CD4-positive, alpha-beta T cell treated with Interleukin-1 beta for 1 hour (primary cell): ENCODE measurements at places on chromosomes 2 and 18.

DNA sequence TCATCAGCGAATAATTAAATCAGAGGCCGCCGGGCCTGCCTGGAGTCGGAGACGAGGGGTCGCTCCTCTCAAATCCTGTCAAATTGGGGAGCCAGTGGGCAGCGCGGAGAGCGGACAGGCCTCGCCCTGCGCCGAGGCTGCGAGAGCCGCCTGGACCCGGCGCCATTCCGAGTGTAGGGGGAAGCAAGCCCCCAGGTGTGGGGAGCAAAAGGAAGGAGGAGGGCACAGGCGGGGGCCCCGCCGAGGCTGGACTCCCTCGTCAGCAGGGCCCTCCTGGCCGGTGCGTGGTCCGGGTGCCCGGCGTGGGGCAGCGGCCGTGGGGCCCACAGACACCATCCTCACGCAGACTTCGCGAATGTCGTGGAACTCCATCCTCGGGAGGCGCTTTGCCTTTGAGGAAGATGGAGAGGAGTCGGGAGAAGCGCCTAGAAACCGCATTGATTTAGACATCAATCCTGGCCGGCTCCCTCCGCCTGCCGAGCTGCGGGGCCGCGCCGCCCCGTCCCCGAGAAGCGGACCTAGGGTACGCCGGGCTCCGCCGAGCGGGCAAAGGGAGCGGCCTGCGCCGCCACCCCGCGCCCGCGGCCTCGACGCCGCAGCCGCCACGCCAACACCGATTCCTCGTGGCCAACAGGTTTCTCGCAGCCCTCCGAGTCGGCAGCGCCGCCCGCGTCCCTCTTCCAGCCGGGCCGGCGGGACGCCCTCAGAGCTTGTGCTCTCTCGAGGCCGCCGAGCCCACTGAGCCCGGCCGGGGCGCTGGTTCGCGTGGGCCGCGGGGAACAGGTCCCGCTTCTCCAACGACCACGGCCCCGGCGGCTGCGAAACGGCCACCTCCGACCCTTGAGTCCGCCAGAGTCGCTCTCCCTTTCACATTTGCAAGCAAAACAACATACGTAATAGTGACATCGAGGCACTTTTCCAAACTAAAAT, 6.7 kb upstream of the ONECUT2 start:
- no peak for DNase-seq

DNA sequence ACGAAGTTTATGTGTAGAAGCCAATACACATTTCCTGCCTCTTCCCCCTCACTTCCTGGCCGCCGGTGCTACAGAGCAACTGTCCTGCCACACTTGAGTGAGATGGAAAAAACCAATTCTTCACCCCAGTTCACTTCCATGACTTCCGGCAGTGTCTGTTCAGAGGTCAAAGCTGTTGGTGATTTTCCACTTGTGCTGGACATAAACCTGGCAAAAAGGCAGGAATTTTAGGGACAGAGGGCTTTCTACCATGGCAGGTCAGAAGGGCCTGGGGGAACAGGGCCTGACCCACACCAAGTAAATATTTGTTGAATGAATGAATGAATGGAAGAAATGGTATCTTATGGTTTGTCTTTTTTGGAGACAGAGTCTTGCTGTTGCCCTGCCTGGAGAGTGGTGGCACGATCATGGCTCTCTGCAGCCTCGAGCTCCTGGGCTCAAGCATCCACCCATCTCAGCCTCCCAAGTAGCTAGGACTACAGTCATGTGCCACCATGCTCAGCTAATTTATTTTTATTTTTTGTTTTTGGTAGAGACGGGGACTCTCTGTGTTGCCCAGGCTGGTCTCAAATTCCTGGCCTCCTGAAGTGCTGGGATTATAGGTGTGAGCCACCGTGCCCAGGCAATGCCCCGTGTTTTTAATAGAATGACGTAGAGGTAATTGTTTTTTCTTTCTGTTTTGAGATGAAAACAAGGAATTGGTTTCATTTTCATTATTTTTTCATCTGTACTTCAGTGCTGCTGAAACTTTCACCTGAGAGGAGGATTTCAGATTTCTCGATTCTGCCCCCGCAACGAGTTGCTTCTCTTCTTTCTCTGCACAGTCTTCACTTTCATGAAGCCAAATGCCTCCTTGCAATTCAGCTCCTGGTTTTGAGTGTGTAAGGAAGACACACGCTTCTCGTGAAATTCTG, 48.0 kb upstream of the LPIN2 start:
- peak; percentile 52 for DNase-seq

- no peak for DNase-seq
Measured at GRCh38 chr18:28409811-28410210, 232.9 kb upstream of the CDH2 start.

DNA sequence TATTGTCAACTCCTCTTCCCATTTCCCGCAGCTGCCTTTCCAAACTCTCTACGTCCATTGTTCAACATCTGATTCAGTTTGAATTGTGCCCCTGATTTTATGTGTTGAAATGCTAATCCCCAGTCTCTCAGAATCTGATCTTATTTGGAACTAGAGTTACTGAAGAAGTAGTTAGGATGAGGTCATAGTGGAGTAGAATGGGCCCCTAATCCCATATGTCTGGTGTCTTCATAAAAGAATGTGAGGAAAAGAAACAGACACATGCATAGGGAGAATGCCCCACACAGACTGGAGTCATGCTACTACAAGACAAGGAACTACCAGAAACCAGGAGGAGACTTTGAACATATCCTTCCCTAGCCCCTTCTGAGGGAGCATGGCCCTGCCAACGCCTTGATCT, 99.2 kb downstream of the LRP1B start:
- no peak for DNase-seq

GRCh38 chr18:58544616-58545337, 84.1 kb downstream of the ALPK2 start:
- no peak for DNase-seq

- DNase-seq: no peak
Measured at GRCh38 chr2:127423478-127423843, 5.2 kb downstream of the PROC start.
